NCI-H1436 treated with DMSO at 0.1 percent for 48 hours (cell line): ENCODE measurements at places on chromosomes 3 and 15.

DNA sequence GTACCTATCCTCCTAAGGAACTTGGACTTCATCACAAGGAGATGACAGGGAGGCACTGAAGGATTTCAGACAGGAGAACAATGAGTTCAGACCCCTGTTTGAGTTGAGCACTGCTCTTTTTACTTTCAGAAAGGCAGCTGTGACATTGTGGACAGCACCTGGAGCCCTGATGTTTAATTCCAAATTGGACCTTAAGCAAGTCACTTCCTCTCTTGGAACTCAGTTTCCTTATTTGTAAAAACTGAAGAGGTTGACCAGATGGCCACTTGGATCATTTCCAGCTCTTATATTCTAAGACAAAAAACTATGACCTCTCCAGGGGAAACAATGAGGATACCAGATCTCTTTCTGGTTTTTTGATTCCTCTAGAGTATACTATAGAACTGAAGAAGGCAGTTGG, 34.1 kb upstream of the SMAD3 start:
- DNase-seq: no peak

- no peak for DNase-seq
These were observed 49.6 kb downstream of the CD47 start for GRCh38 chr3:108041253-108041652.

GRCh38 chr3:192033246-192033645, 572.3 kb downstream of the PYDC2 start:
- no peak for DNase-seq

DNA sequence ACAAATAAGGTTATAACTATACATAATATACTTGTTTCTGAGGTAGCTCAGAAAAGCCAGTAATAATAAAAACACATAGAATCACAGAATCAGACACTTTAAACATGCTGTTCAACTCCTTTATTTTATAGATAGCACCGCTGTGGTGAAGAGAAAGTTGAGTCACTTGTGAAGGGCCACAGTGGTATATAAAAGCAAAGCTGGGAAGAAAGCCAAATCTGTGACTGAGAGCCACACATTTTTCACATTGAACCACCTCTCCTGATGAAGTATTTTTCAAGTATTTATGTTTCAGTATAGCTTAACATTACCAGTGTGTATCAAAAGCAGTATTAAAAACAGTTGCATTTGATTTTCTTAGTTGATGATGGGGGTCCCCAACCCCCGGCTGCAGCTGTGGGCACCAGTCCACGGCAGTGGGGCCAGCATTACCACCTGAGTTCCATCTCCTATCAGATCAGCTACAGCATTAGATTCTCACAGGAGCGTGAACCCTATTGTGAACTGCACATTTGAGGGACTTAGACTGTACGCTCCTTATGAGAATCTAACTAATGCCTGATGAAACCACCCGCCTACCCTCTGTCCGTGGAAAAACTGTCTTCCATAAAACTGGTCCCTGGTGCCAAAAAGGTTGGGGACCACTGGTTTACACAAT, 46.2 kb downstream of the TBL1XR1 start:
- peak; percentile 46 for DNase-seq

DNA sequence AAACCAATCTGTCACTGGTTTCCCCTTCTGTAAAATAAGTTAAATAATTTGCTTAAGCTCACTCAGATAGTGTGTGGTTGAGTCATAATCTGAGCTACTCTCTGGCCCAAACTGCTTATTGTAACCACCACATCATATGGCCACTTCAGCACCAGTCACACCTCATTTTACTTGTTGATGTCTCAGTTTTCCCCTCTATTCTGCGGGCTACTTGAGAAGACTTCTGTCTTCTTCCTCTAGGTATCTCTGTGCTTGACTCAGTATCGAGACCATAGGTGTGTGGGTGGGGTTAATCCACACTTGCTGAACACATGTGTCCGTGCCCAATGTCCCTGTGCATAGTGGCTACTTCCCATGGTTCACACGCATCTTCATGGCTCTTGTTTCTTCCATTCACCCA, 32.9 kb downstream of the CRYGS start:
- DNase-seq: no peak

DNA sequence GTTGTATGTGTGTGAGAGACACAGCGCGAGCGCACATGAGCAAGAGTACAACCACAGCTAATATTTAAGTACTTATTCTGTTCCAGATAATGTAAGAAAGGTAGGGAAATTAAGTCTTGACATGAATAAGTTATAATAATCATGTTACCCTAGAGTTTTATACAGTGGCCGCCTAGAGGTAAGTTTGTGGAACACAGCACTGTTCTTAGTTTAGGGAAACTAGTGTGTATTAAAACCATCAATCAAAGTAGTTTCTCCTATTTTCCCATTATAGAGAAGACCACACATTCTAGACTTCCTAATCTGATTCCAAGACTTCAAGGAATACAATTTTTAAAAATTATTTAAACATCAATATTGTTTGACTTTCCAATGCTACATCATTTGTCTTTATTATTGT, 9.5 kb downstream of the ALDH1A2 start:
- no peak for DNase-seq
